ENCODE measurements at places on chromosomes 2 and 18.

GRCh38 chr2:73292906-73293533 lies 328 bp downstream of the EGR4 start:
- no peak for DNase-seq

- DNase-seq: no peak
Observed at GRCh38 chr2:79717364-79718007, 204.6 kb downstream of the CTNNA2 start.

DNA sequence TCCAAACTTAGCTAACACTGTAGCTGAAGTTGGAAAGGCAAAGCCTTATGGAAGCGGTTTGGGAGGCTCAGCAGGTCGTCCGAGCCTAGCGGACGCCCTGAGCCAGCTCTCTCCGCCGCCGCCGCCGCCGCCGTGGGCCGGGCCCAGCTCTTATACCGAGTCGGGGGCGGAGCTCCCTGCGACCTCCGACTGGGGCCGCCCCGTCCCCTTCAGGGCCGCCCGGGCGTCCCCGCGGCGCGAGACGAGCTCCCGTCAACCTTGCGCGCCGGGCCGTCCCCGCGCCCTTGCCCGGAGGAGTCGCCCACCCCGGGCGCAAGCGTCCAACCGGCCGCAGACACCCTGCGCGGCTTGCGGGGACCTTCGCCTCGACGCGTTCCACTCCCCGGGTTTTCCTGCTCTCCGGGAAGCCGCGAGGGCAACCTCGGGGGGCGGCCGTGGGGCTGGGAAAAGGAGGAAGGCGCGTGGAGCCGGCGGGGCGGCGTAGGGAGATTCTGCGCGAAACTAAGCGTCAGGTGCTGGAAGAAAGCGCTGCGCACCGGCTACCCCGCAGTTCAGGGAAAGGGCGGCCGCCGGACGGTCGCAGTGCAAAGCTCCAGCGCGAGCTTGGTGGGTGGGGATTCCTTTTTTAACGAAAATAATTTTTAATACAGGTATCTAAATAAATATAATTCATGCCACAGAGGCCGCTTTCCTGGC lies at the start of gene SLC40A1:
TSS of gene SLC40A1 (minus strand) at position 129 of the 696 bp plus-strand sequence. CDS start 326 bp downstream, outside the sequence.
- peak; percentile 51 for DNase-seq

DNA sequence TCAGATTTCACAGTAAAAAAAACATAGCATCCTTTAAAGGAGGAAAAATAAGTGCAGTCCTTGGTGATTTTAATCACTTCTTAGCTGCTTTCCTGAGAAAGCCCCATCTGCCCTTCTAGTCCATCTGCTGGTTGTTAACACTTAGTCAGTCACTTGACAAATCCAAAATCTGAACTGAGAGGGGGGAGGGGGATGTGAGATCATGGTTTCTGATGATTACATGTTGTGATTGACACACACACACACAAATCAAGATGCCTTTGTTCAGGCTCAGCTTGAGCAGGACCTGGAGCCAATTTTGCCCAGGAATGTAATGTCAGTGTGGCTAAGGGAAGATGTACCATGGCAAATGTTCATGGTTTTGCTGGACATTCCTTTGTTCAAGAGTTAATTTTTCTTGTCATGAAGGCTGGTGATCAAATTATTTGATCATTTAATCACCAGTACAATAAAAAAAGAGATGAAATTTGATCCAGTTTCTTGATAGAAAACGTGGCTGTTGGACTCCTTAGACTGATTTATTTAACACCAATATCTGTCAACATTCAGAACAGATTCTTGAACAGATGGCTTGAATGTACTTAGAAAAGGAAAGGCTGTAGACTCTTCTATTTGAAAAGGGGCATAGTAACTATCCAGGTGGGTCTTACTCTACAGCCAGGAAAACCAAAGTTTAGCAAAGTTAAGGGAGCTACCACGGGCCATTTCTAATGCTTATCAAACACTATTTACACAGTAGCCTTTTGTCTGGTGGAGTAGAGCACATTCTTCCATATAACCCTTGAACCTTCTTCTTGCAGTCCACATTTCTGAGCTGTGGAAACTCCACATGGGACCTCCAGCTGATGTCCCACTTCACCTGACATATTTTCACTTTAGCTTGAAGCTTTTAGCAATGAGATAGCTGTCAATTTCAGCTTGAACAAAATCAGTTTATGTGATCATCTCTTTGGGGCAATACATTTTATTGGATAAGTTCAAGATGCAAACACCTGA lies 408.7 kb downstream of the PIK3C3 start:
- DNase-seq: no peak

DNA sequence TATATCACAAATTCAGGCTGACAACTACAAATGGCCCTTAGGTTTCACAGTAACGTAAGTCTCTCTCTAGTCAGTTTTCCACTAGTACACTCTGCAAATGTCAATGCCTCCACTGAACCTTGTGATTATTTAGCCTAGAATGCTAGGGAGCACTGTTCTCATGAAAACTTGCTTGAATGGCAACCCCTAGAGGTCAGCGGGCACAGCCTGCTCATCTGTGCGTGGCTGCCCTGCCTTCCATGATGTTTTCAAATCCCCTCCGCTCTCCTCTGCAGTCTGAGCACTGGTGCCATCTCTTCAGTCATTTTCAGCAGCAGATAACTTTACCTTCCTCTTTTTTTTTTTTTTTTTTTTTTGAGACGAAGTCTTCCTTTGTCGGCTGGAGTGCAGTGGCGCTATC lies 84.1 kb upstream of the GULP1 start:
- no peak for DNase-seq

- DNase-seq: no peak
Observed at GRCh38 chr2:70966681-70967080, 11.7 kb upstream of the ANKRD53 start.

Data from SHP77 (cell line).